Heart left ventricle (tissue), 16 donors: ENCODE measurements at places on chromosomes 1 and 21.

DNA sequence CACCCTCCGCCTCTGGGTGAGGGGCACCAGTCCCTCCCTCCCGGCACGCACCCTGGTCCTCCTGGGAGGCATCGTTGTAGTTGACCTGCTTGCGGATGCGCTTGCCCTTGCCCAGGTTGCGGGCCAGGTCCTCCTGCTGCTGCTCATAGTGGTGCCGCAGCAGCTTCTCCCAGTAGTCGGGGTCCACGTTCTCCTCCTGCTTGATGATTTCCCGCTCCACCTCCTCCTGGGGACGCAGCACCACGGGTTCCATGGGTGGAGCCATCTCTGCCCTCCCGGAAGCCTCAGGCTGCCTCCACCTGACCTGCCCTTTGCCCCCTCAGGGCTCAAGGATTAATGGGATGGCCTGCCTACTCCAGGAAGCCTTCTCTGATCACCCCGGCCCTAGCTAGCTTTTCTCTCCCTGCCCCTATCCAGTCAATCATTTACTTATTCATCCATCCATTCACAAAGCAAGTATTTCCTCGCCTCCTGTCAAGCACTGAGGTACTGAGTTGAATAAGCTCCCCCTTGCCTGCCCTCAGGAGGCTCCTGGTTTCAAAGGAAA, 53.5 kb downstream of the CHD5 start:
- DNase-seq, result no peak

DNA sequence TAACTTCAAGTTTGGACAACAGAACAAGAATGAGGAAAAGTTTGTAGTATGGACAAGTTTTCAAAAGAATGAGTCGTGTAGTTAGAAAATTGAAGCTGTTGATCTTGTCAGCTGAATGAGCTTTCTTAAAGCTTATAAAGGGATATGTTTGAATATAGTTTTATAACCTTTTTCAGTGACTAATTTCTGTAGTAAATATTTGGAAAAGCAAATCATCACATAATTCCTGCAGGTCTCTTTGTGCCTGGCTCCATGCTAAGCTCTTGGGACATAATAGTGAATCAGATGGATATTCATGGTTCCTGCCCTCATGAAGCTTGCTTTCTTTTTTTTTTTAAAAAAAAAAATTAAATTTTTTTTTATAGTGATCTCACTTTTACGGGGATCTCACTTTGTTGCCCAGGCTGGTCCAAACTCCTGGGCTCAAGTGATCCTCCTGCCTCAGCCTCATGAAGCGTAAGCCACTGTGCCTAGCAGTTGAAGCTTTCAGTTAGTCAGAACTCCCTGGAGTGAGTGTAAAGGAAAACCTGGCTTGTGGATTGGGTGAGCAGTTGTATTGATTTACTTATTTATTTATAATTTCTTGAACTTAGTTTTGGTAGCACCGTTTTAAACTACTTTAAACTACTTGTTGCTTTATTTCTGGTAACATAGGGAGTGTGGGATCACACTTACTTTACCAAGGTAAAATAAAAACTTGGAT, 15.5 kb downstream of the DYRK1A start:
- no peak for DNase-seq

DNA sequence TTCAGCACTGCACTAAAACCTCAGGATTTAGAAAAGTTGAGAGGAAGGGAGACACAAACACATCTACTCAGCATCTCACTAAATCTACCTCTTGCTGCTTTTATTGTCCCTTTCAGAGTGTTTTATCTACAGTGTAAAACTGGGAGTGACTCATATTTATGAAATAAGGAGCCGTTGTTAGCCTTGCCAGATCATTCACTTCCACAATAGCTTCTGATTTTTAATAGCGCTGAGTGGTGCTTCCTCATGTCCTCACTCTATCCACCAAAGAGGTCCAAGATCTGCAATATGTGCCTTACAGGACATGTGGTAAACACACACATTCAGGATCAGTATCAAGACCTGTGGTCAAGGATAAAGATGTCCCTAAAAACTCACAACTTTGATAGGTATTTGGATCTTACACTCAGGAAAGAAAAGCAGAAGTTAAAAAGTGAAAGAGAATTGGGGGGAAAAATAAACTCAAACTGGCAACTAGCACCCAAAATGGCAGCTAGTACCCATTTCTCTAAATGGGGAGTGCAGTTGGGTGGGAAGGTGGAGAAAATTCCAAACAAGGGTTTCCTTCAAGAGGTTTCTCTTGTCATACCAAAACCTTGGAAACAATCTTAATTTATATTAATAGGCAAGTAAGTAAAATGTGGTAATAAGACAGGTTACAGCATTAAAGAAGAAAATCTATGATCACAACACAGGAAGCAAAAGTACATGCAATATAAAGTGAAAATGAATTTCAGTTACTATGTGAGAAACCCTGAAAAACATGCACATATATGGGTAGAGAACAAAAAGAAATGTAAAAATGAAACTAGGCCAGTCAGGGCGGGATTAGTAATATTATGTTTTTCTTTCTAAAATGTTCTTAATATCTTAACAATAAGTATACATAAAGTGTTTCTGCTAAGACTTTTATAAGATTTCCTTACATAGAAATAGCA, 15.9 kb downstream of the DUSP10 start:
- no peak for DNase-seq

DNA sequence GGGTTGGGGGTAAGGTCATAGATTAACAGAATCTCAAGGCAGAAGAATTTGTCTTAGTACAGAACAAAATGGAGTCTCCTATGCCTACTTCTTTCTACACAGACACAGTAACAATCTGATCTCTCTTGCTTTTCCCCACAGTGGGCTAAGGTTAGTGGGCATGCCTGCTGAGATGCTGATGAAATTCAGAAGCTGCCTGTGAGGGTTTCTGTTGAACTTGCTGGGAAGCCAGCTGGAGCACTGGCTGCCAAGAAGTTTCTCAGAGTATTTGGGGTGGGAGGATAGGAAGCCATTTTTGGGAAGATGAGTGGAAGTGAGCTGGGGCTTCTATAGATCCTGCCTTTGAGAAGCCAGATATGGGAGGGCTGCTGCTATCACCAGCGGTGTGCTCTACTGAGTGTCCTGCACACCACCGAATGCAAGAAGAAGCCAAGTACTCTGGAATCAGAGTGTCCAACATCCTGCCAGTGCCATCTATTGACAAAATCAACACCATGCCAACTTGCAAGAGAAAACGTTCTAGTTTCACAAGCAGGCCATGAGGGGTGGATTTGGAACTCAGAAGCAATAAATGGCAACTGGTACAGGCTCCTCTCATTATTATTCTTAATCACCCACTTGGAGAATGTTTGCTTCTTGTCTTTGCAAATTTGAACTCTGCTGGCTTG, 102.7 kb downstream of the PTPRU start:
- no peak for DNase-seq

DNA sequence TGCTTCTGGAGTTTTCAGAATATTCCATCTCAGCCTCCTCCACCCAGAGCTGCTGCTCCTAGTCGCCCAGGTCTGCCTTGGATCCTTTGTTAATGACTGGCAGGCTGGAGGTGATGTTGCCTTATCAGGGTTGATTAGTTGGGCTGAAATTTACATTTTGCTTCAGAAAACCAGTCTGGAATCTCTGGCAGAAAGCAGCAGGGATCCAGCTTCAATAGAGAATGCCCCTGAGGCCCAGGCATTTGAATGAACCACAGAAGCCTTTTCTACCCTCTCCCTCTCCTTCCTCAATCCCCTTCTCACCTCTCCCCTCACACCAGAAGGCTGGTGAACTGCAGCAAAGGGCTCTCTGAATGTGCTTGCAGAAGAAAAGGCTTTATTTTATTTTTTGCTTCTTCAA, 83.2 kb downstream of the PLXNA2 start:
- no peak for DNase-seq

GRCh38 chr1:44819608-44820327, 11.4 kb downstream of the BTBD19 start:
- DNase-seq, result peak; percentile 85

DNA sequence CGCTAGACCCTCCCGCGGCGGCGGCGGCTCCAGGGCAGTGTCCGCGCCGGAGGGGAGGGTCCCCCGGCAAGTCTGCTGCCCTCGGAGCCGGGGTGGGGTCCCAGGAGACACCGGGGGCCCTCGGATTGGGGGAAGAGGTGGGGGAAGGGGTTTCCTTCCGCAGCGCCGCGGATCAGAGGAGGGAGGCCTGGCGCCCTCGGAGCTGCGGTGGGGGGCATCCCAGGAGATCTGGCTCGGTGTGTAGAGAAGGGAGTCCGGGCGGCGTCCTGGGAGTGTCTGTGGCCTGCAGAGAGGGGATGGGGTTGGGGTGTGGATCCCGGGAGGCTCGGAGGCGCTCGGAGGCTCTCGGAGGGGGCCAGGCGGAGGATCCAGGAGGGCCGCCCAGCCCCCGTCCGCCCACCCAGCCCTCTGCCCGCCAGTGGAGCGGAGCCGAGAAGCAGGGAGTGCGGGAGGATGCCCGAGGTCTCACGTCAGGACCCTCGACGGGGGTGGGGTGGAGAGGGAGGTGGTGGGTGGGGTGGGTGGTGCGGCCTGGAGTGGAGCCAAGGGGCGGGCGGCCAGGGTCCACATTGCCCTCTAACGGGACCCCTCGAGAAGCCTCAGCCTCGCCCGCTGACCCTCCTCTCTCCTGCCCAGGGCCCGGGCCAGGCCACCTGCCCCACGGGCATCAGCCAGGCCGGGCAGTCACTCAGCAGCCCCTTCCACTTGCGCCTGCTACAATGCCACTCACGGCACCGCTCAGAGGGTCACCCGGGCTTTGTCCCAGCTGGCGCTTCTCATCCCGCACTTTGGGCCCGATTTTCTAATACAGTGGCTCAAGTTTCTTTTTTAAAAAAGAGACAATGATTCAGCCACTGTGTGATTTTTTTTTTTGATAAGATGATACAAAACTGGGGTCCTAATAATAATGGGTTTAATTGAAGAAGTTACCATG, 60.2 kb upstream of the ARHGEF16 start:
- DNase-seq, result peak; percentile 40

DNA sequence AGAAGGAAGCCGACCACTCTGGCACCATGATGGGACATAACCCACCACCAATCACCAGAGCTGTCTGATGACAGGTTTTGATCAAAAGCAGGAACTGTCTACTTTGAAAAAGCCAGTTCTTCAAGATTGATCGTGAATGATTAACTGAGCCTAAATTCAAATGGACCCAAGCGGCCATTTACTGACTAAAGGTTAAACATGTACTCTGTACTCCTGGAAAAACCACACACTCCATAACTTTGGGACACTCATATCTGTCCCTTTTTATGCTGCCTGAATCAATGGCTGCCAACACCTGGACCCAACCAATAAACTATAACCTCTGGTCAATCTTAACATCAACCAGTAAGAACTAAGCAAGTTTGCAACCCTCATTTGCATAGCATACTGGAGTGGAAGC, 206.6 kb downstream of the URB2 start:
- no peak for DNase-seq

DNA sequence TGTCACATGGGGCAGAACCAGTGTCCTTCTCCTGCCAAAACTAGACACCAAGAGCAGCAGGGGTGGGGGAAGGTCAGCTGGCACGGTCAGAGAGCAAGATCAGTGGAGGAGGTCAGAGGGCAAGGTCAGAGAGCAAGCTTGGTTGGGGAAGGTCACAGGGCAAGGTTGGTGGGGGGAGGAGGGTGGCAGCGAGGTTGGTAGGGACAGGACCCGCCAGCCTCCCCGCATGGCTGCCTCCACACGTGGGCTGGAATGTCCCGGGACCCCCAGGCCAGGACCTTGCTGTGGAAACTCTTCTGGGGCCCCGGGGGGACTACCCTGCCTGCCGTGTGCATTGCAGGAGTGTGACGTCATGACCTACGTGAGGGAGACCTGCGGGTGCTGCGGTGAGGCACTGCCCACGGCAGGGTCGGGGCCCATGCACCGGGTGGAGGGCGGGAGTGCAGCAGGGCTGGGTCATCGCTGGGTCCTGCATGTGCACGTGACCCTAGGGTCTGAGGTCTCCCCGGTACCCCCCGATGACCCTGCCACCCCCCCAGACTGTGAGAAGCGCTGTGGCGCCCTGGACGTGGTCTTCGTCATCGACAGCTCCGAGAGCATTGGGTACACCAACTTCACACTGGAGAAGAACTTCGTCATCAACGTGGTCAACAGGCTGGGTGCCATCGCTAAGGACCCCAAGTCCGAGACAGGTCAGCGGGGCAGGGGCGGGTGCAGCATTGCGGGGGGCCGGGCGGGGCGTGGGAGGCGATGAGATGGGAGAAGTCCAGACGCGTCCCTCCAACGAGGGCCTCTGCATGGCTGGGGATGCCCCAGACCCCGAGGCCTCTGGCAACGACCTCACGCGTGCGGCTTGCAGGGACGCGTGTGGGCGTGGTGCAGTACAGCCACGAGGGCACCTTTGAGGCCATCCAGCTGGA, 27.3 kb downstream of the COL6A2 start:
- DNase-seq, result peak; percentile 8

GRCh38 chr1:73782901-73783300, 415.1 kb downstream of the LRRIQ3 start:
- no peak for DNase-seq

DNA sequence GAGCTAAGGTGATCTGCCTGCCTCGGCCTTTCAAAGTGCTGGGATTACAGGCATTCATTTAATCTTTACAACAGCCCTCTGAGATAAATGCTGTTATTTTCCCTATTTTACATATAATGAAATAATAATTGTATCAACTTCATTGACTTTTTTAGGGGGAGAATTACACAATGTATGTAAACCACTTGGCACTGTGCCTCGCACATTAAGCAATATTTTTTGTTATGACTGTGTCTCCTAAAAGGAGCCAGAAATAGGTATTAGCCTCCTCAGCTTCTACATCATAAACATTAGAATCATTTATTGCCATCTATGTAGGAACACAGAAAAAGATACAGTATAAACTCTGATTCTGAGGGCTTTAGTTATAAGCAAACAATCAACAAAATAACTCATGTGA, 1.1 kb upstream of the DNAJC28 start:
- no peak for DNase-seq

DNA sequence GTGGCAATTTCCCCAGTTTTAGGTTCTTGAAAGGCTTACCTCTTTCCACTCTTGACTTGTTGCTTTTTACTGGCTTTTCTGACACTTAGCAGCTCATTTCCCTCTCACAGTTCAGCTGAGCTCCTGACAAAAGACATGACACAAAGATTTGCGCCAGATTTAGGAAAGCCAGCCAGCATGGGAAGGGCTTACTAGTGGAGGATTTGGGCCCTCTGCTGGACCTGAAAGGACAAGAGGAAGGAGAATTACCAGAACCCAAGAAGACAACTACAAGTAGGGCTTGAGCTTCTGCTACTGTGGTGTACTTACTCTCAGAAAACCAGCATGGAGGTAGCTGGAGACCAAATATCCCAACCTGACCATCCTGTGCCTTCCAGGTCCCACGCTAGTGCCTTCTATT, 784.5 kb downstream of the BRINP3 start:
- DNase-seq, result no peak

- no peak for DNase-seq
These were observed 364.0 kb downstream of the OLFM3 start for GRCh38 chr1:101632548-101633272.
